ENCODE measurements at places on chromosomes 12 and 14.

GRCh38 chr12:100399095-100399494 is 42.2 kb downstream of the SLC17A8 start:
- no peak for DNase-seq

- DNase-seq = no peak
Observed at GRCh38 chr12:29710104-29710503, 73.6 kb downstream of the TMTC1 start.

GRCh38 chr14:105087963-105088811 is 23.0 kb upstream of the GPR132 start:
- DNase-seq = no peak

GRCh38 chr12:1796515-1797010 is 23.8 kb upstream of the LRTM2 start:
- DNase-seq = no peak

DNA sequence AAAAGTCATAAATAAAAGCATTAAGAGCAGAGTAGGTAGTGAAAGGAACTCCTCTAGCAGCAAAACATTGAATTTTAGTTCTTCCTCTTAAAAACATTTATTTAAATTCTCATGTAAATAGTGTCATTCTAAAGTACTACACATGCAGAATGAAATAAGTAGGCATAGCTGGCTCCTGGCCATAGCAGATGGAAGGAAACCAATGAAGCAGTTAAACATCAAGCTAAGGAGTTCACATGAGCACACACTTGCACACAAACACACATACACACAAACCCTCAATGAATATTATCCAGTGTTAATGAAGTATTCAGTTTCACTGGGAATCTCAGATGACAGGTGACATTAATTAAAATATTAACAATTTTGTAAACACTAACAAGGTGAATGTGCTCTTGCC is 69.3 kb downstream of the SLC35F4 start:
- DNase-seq = no peak

GRCh38 chr12:27966870-27967269 is 5.7 kb downstream of the PTHLH start:
- DNase-seq = peak; percentile 55

DNA sequence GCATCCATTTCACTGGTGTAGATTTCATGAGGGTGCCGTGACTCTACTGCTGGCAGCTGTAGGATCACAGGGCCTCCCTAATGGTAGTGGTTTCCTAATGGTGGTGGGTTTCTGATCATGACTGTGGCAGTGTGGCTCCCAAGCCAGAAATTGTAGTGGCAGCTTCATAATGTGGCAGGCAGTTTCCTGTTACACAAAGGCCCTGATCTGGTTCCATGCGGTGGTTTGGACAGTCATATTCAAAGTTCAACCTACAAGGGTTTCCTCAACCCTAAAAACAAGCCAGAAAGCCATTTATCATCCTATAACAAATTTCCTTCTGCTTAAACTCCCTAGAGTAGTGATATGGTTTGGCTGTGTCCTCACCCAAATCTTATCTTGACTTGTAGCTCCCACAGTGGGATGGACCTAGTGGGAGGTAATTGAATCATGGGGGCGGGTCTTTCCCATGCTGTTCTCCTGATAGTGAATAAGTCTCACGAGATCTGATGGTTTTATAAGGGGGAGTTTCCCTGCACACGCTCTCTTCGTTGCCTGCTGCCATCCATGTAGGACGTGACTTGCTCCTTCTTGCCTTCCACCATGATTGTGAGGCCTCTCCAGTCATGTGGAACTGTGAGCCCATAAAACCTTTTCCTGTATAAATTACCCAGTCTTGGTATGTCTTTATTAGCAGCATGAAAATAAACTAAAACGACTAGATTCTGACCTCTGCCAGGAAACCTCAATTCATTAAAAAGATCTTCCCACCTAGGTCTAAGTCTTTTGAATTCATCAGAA is 257.1 kb downstream of the EFCAB11 start:
- no peak for DNase-seq

GRCh38 chr12:14678547-14679150 is 17.8 kb downstream of the GUCY2C start:
- DNase-seq = no peak

DNA sequence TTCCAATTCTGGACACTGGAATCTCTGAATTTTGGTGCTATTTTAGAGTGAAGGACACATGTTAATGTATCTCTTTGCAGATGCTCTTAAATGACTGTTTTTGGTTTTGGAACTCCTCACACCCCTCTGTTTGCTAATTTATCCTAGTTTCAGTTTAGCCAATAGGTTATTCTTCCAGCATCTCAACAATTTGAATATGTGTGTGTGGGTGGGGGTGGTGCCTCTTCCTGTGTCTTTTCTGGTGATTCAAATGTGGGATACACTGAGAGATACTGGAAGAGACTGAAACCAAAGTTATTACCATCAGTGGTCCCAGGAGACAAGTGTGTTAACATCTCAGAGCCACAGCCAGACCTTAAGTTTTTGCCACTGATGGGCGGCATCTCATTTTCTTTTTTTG is 1317.4 kb upstream of the TMEM132C start:
- DNase-seq = no peak

DNA sequence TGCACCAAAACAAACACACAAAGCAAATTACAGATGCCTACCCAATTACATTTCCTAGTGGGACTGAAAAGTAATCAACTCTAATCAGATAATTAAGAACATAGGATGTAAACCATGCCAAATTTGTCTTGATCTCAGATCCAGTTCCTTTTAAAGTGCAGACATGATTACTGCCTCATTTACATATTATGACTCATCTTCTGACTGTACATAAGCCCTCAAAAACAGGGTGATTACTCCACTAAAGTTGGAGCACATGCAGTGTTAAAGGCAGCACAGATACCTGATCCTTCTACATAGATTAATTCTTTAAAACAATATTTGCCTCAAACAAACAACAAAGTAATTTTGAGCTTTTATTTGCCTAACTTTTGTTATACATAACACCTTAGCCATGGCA is 337.2 kb downstream of the RPS29 start:
- no peak for DNase-seq

- DNase-seq = no peak
Observed at GRCh38 chr14:71985538-71986189, 53.4 kb downstream of the RGS6 start.

GRCh38 chr12:127237151-127237550 is 1029.8 kb upstream of the TMEM132C start:
- no peak for DNase-seq

DNA sequence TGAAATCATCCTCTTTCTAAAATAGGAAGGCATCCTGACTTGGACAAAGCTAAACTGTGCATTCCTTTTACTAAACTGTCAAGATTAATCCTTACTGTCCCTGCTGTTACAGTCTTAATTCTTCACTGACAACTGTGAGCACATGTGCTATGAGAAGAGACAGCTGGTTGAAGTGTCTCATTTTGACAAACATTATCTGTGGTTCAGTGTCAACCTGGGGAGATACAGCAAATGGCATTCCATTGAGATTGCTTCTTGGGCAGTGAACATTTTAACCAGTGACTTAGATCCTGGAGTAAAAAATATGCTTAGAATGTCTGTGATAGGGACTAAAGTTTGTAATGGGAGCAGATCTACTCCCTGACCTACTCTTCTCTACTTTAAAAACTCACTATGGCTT is 552.6 kb upstream of the ATP2B1 start:
- no peak for DNase-seq

DNA sequence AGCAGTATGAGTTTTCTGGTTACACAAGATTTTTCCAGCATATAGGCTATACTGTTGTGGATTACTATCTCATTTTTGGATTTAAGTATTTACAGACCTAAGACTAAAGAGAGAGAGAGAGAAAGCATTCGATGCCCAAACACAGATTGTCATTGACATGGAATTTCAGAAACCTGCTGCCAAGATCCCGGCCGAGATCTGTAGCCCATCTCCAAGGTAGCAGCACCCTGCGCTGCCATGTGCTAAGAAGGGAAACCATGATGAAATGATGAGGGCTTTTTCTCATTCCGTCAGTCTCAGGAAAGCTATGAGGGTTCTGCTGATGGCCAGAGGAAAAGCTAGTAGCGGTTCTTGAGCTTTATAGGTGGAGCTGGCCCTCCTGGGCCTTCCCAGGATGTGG is 135.6 kb upstream of the EVL start:
- DNase-seq = no peak

- no peak for DNase-seq
Observed at GRCh38 chr12:49808686-49809380, 19.4 kb downstream of the NCKAP5L start.

DNA sequence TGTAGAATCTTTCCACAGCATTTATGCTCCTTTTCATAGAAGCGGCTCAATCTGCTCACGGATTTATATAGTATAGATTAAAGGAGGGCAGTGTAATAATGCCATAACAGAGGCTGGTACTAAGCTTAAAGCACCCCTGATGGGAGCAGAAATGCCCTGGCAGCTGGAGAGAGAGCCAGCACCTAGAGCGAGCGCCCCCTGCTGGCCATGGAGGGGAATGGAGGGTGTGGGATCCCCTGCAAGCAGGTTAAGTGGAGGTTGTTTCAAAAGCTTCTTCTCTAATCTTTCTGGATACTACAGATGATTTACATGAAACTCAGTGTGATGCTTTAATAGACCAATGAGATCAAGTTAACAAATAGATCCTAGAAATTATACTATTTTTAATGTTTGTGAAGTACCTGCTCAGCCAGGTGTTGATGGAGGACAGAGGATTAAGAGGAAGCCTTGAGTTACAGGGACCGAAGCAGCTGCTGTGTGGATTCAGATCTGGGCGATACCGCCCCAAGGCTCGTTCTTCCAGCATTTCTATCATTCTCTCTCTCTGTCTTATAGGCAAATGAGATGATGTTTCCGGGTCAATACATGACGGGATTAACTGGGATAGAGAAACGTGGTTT is 1519.3 kb upstream of the TMEM132C start:
- DNase-seq = no peak

DNA sequence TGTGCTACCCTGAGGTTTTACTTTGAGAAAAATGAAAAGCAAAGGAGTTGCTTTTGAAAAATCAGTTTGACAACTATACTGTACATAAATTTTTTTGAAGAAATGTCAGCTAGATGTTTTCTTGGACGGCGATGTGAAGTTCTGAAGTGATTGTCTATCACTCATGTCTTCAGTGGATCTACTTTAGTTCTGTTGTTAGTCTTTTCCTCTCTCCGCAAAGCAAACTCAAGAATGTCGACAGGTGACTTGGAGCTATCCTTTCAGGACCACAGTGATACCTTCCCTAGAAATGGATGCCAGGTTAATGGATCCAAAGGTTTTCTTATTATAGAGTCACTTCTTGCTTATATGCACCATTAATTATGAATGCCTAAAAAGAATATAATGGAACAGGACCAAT is 1.2 kb downstream of the PTPRO start:
- no peak for DNase-seq

DNA sequence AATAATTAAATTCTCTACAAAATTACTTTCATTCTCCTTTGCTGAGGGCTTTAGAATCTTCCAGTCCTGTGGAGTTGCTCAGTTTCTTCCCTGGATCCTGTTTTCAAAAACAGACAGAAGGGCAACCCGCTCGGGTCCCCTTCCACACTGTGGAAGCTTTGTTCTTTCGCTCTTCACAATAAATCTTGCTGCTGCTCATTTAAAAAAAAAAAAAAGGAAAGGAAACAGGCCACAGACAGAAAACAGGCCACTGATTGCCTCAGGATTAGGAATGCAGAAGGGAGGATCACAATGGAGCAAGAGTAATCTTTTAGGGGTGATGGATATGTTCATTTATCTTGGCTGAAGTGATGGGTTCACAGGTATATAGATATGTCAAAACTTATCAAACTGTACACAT is 29.5 kb upstream of the HIGD1C start:
- DNase-seq = no peak

Data from T1000 (cell line).